Fibroblast of villous mesenchyme (primary cell): ENCODE measurements at places on chromosomes 5 and 9. TPM values are rescaled to one million over a fixed set of nuclear protein-coding genes. Genes with fewer than 3 reads are reported as not detected.

The SOX30 gene
- total RNA-seq: under 0.01 TPM in 1 of 2 replicates, not detected in the other

The HABP4 gene
- total RNA-seq: 9.9 and 10.6 TPM in 2 replicates

DNA sequence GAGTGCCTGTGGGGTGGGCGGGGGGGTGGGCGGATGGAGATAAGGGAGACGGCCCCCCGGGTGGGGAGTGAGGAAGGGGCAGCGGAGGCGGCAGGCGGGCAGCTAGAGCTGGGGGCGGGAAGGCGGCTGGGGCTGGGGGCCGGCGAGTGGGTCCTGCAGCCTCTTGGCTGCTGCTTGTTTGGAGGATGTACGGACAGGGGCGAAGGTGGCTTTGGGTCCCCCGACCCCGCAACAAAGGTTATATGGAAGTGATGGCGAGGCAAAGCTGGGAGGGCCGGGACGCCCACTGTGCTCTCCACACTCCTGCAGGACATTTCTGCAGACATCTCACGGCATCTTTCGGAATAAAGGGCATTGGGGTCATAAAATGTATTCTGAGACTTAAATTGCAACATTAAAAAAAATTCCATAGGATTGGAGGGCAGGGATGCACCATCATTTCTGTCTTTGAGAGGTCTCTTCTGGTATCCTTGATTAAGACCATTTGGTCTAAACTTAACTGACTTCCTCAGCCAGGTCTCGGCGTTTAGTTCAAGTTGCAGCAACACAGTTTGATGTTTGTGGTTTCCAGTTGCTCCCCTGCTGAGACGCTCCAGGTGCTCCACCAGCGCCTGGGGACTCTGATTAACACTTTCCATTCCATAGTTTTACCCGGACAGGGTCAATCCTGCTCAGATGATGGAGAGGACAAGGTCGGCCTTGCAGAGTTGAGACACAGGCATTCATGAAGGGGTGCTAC lies 101.6 kb upstream of the SSBP2 start:
- DNase-seq: peak; percentile 34

DNA sequence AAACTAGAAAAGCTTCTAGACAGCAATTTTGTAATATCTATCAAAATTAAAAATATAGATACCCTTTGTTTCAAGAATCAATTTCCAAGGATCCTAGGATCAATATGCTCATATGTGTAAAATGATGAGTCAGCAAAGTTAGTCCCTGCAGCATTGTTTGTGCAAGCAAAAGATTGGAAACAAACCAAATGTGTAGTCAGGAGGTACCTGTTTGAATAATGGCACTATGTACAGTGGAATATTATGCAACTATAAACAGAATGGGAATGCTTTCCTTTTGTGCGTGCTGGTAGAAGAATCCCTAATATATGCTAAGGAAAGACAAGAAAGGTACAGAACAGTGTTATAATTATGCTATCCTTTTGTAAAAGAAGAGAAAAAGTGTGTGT lies 58.5 kb upstream of the PJA2 start:
- no peak for DNase-seq

The HTR1A gene
- not detected in 2 replicates for total RNA-seq

DNA sequence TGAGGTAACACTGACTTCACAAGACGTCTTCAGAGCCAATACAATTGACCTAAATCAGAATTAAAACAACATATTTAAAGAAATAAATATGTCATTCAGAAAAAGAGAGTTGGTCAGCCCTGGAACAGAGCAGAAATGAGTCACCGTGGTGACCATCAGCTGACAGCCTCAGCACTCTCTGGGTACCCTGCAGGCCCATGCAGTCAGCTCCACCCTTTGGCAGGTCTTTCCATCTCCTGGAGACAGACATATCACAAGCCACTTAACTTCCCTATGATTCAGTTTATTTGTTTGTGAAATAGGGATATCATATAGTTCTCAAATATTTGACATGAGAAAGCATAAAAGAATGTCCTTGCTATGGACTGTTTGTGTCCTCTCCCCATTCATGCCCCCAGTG lies 151.6 kb upstream of the MEF2C start:
- no peak for DNase-seq

GRCh38 chr9:86614871-86615849 lies 260.9 kb upstream of the TUT7 start:
- DNase-seq: peak; percentile 37

- DNase-seq: no peak
Observed at GRCh38 chr5:142506756-142507155, 179.1 kb downstream of the FGF1 start.

The WDR31 gene
- total RNA-seq: 0.32 and 0.86 TPM in 2 replicates

- no peak for DNase-seq
Observed at GRCh38 chr5:136703036-136703435, 337.7 kb upstream of the TRPC7 start.

GRCh38 chr5:16812911-16813310 lies 123.2 kb downstream of the MYO10 start:
- DNase-seq: no peak

GRCh38 chr9:90301277-90301653 lies 341.4 kb downstream of the DIRAS2 start:
- DNase-seq: peak; percentile 79

DNA sequence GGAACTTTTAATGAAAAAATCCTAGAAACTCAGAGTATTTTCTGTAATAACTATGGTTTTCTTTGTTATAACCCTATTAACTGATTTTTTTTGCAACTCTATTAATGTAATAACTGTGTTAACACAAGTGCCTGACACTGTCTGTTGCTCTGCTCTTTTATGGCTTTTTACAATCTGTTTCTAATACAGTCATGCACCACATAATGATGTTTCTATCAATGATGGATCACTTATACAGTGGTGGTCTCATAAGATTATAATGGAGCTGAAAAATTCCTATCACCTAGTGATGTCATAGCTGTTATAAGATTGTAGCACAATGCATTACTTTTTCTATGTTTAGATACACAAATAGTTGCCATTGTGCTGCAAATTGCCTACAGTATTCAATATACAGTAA lies 123.1 kb upstream of the SV2C start:
- DNase-seq: no peak

The KIF24 gene
- 2.6 and 3.5 TPM in 2 replicates for total RNA-seq

DNA sequence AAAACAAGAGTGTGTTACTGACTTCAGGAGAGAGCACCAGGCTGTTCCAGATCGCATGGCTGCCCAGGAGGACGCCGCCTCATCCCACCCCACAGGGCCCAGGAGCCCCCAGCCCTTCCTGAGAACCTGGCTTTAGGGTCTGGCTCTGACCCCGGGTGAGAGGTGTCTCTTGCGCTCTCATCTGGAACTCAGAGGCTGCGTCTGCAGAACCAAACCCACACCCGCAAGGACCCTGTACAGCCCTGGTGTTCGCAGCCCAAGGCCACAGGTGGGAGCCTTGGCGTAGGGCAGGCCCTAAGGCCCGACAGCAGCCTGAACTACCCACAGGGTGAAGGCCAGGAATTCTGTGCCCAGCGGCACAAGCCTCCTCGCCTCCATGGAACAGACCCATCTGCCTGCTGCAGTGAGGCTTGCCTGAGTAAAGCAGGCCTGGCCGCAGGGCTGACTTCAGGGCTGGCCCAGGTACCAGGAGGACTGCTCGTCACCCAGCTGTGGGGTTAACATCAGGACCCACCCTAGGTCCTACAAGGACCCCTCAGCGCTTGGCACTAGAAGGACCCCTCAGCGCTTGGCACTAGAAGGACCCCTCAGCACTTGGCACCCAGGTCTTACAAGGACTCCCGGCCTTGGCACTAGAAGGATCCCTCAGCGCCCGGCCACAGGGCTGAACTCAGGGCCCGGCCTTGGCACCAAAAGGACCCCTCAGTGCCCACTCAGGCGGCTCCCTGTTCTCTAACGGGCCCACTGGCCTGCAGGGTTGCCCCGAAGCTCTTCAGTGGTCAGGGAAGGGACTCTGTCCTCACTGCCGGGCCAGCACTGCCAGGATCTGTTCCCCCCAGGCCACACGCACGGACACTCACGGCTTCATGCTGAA lies 48.2 kb downstream of the NKD2 start:
- DNase-seq: no peak

The CDH6 gene
- 3.9 and 4.3 TPM in 2 replicates for total RNA-seq

DNA sequence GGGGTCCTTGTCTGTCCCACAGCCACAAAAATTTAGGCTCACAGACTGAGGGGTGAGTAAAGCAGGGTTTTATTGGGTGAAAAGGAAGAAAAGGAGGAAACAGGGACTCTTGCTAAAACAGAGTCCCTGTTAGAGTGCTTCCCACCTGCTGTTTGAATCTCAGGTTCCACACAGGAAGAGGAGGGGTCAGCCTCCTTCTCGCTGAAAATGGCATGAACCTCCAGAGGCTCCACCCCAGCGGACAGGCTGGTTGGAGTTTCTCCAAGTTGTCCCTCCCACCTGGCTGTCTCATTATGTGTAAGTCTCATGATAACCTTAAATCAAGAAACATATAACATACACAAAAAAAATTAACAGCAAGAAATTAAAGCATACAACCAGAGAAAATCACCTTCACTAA lies 28.3 kb upstream of the UHRF2 start:
- no peak for DNase-seq

DNA sequence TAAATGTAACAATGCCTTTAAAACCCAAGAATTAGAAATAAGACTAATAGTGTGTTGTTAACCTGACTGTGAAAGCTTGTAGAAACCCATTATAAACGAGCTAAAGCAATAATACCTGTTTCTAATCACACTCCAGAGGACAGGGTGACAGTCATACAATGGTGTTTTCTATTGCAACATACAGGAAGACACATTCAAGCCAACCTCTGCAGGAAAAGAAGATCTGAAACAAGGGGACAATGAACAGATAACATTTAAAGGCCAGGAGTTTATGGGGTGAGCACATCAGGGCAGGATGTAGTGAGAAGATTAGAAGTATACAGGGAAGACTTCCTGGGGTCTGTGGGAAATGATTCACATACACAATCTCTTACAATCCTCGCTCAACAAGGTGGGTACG lies 13.8 kb downstream of the BARHL1 start:
- DNase-seq: no peak

GRCh38 chr5:180540050-180540694 lies 46.0 kb downstream of the CNOT6 start:
- no peak for DNase-seq

The PRLR gene
- 0.97 and 3.5 TPM in 2 replicates for total RNA-seq

- DNase-seq: peak; percentile 81
Observed at GRCh38 chr5:83488821-83489220, 17.3 kb downstream of the VCAN start.

The ZNF782 gene
- total RNA-seq: 4.5 and 5.6 TPM in 2 replicates

DNA sequence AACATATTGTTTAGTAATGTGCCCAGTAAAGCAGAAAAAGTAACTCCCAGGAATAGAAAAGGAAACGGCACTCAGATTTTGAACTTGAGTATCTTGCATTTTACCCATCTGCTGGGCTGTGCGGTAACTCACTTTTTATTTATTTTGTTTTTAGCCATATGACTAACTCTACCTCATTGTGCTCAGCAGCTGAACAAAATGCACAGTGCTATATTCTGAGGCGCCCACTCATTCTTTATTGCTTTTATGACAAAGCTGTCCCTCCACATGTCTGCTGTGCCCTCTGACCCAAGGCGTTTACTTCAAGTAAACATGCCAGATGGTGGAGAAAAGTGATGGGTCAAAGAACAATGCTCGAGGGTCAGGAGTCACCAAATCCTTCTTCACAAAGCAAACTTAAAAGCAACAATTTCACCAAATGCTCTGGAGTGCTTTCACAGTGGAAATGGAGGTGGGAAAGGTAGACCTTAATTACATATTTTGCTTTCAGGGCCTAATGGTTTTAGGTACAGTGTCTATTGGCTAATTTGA lies 215.2 kb upstream of the ELAVL2 start:
- DNase-seq: no peak

- DNase-seq: no peak
Observed at GRCh38 chr5:157292599-157292998, 26.7 kb downstream of the CYFIP2 start.

DNA sequence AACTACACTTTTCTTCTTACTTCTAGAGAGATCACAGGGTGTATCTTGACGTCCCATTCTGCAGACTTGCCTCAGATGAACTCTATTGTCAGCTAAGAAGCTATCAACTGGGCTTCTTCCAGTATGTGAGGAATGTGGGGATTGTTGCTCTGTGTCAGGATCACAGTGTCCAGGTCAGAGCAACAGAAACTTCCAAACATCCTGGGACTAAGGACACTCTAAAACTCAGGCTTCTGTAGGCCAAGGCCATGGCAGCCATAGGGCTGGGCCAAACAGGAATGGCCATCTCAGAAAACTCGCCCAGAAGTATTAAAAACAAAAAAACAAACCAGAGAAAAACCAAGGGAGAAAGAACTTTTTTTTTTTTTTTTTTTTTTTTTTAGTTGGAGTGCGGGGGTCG lies 210.0 kb upstream of the CLINT1 start:
- DNase-seq: no peak

DNA sequence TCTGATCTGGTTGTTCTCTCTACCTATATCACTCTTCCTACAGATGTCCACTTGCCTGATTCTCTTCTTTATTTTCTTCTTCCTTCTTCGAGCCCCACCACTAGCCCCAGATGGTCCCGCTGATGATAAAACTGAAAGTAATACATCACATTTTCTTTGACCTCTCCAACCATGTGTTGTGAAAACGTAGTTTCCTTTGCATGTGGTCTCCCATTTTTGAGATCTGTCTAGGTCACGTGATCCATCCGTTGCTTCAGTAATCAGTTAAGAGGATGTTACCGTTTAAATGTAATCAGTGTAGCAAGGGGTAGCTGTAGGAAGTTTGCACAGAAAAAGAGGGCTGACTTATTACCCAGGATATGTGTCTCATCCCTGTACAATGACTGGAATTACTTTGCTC lies 426.3 kb upstream of the TLE4 start:
- no peak for DNase-seq

- no peak for DNase-seq
Observed at GRCh38 chr5:80150731-80151130, 105.1 kb downstream of the SERINC5 start.

- no peak for DNase-seq
Observed at GRCh38 chr5:91318724-91319123, 64.4 kb downstream of the ARRDC3 start.

DNA sequence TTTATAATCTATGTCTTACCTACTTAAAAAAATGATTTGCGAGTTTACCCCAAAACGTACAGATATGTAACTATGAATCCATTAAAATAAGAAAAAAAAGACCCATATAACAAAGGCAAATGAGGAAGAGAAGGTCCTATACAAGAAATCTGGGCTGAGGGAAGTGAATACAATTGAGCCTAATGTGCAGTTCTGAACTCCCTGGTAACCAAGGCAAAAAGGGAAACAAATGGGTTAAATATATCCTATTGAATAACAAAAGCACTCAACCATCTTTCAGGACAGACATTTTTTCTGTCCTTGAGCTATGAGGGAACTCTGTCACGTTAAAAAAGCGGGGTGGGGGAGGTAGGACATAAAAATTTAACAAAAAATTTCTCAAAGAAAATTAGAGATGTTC lies 78.6 kb downstream of the PTPN3 start:
- DNase-seq: no peak

The LCP2 gene
- not detected in 2 replicates for total RNA-seq

DNA sequence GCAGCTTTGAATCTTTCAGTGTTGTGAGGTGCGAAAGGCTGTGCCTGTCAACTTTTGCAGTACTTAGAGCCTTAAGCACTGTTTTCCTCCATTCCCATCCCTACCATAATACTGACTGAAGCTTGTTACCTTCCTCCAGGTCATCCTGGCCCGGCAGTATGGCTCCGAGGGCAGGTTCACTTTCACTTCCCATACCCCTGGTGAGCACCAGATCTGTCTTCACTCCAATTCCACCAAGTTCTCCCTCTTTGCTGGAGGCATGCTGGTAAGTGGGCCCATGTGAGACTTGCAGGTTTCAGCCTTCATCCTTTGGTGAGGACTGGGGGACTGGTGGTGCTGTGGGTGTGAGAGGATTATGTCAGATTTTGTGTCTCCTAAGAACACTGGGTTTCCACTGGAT lies 1.5 kb downstream of the TMED9 start:
- DNase-seq: no peak

The ECSCR gene
- not detected in 2 replicates for total RNA-seq

The DIMT1 gene
- total RNA-seq: 35.4 and 47.5 TPM in 2 replicates

- no peak for DNase-seq
Observed at GRCh38 chr5:160831801-160832200, 20.2 kb downstream of the ATP10B start.

The COL23A1 gene
- not detected in 2 replicates for total RNA-seq
